ENCODE measurements at places on chromosomes 12 and 14.

DNA sequence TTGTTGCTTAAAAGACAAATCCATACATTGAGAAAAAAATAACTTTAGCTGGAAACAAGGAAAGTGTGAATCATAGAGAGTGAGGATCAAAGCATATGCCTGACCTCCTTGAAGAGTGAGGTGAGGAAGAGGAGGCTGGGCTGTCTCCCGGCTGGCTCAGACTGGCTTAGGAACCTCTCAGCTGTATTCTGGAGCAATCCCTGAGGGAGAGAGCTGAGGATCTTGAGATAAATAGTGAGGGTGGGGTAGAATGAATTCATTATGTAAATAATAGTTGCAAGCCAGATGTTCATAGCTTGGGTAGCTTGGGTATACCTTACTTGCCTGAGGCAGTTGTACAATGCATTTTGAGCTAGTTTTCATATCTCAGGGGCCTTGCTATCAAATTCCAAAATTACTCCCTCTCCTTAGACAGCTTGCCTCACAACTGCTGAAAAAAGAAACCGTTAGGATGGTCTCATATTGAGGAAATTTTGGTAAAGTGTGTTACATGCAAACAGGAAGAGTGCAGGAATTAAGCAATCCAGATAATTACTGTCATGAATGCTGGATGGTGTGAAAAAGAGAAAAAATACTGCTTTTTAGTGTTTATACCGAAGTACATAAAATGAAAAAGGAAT, 30.5 kb upstream of the SLC15A5 start:
- DNase-seq = no peak

GRCh38 chr12:54412786-54413185, 6.3 kb downstream of the ITGA5 start:
- no peak for DNase-seq

- DNase-seq = no peak
These were observed 30.1 kb downstream of the SLC15A4 start for GRCh38 chr12:128793701-128794100.

- DNase-seq = no peak
These were observed 966.9 kb upstream of the TMEM132C start for GRCh38 chr12:127300075-127300474.

- no peak for DNase-seq
These were observed 23.5 kb upstream of the SELPLG start for GRCh38 chr12:108657130-108657745.

DNA sequence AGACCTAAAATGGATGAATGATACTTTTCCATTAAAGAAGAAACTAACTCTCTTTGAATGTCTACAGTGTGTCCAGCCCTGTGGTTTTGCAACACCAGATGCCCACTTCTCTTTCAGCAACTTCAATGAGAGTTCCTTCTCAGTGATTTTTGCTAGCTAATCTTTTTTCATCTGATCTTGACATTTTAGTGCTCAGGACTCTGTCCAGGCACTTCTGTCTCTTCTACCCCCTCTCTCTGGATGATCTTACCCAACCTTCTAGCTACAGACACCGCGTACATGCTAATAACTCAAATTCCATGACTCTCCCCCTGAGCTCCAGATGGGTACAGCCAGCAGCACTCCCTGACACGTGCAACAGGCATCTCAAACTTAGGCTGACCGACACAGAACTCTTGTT, 161.1 kb upstream of the FOXN3 start:
- DNase-seq = no peak

DNA sequence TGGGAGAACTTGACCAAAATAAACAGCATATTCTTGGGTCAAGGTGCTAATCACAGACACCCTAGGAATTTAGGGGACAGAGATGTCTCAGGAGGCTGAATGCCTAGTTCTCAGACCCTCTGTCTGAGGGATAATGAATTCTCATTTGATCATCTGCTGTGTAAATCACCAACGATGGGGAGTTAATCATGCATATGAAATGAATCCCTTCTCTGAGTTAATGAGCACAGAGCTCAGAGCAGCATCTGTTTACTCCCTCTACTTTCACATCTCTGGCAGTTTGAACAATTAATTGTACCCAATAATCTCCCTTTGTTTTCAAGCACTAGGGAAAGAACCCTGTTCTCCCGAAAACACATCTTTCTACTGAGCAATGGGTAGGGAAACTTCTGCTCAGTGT, 129.4 kb upstream of the SRRM4 start:
- no peak for DNase-seq

DNA sequence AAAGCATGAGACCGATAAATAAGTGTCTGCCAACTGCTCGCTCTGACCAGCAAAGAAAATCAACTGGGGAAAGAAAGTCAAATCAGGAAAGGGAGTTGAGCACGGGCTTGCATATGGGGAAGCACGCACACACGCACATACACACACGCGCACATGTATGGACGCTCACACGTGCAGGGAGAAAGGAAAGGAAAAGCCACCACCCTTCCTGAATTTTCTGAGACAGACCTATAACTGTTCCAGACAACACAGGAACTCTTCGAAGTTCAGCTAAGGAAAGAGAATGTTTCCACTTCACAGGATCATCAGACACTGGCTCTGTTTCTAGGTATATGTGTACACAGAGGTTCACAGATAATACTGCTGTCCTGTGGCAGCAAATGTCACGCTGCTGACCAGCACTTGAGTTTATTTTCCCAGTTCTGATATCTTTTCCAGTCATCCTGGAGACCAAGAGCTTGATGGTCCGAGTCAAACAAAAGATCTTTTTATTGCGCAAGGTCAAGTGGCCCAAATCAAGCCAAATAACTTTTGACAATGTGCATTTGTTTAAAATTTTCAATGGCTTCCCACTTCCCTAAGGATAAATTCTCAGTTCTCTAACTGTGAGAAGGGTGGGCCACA, 82.1 kb upstream of the TMCC3 start:
- no peak for DNase-seq

- no peak for DNase-seq
These were observed 1.8 kb downstream of the IFT43 start for GRCh38 chr14:75987201-75987970.

DNA sequence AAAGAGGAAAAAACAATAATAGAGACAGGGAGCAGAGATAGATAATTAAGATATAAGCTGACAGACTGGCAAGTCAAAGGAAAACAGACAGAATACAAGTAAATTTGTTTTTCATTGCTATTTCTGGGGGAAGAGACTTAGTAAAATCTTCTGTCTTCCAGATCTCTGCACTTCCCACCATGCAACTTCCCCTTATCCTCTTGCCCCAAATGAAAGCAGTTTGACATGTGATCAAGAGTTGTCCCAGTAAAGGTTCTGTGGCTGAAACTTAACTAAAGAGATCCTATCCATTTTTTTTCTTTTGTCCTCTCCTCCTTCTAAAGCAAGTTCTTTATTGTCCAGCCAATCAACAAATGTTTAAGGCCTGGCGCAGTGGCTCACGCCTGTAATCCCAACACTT, 1.5 kb upstream of the MLF2 start:
- DNase-seq = no peak

DNA sequence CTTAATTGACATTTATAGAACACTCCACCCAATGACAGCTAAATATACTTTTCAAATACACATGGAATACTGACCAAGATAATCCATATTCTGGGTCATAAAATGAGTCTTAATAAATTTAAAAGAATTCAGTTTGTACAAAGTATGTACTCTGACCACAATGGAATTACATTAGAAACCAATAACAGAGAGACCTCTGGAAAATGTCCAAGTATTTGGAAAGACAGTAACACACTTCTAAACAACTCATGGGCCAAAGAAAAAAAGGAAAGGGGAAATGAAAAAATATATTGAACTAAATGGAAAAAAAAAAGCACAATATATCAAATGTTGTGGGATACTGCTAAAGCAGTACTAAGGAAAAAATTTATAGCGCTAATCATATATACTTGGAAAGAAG, 52.0 kb downstream of the CRACR2A start:
- DNase-seq = no peak

GRCh38 chr14:55336691-55337090, 65.5 kb downstream of the FBXO34 start:
- DNase-seq = no peak

DNA sequence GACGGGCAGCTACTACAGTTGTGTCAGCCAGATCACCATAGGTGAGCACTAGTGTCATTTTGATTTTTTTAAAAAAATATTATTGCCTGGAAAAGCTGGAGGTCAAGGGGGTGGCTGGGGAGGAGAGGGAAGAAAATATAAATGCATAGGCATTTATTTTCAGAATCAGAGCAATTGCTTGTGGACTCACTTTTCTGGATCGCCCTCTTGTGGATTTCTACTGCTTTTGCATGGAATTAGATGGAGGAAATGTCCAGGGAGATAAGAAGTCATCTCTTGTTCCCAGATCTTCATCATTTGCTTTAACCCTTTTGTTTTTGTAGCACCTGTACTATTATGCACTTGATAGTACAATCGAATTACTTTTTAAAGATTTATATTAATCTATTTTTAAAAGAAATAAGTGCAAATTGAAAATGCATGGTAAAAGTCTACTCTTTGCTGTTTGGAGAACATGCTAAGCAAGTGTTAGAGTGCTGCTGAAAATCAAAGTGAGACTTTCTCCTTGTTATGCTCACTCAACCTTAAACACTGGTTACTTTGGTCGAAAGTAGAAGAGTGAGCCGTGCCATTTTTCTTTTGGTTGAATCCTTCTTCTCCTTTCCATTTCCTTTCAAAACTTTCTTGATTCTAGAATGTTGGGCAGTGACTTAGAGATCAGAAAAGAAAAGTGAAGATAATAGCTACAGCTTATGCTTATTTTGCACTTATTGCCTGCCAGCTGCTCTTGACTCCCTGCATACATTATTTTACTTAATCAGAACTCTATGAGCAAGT, 60.6 kb upstream of the ANO4 start:
- no peak for DNase-seq

DNA sequence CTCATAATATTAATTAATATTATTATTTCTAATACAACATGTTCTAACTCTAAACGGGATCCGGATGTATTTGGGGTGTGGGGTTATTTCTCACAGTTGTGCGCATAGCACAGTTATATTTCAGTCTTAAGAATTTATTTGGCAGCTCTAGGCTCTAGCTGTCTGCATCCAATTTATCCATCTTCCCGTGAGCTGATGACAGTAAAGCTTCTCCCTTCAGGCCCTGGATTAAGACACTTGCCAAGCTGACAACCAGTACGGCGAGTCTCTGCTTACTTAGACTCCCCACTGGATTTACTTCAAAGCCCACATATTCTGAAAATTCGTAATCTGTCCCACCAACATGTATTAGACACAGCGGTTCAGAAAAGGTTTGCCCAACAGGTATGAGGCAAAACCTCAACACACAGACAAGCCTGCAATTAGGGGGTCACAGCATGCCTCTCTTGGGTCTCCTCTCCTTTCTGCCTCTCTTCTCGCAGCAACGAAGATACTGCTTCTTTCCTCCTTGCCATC, 232.9 kb upstream of the TMTC1 start:
- DNase-seq = no peak

- no peak for DNase-seq
These were observed 110.2 kb downstream of the FGD4 start for GRCh38 chr12:32509328-32510091.

- no peak for DNase-seq
These were observed 86.4 kb downstream of the SPPL3 start for GRCh38 chr12:120817559-120818330.

DNA sequence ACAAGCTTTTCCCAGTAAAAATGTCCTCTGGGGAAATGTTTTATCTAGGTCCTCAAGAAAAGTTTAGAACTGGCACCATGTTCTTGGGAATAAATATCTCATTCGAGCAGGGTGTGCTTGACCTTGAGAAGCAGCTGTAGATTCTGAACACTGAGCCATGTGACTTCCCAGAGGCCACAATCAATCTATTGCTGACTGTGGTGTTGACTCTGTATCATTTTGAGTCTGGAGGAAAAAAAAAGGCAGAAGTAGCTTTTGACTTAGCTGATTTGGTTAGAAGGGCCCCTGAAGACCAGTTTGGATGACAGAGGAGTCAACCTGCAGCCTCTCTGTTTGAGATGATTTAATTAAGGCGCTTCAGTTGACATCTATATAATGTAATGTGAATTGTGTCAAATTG, 592.4 kb upstream of the SEL1L start:
- DNase-seq = no peak

- no peak for DNase-seq
These were observed 186.1 kb downstream of the FOXG1 start for GRCh38 chr14:28952666-28953065.

DNA sequence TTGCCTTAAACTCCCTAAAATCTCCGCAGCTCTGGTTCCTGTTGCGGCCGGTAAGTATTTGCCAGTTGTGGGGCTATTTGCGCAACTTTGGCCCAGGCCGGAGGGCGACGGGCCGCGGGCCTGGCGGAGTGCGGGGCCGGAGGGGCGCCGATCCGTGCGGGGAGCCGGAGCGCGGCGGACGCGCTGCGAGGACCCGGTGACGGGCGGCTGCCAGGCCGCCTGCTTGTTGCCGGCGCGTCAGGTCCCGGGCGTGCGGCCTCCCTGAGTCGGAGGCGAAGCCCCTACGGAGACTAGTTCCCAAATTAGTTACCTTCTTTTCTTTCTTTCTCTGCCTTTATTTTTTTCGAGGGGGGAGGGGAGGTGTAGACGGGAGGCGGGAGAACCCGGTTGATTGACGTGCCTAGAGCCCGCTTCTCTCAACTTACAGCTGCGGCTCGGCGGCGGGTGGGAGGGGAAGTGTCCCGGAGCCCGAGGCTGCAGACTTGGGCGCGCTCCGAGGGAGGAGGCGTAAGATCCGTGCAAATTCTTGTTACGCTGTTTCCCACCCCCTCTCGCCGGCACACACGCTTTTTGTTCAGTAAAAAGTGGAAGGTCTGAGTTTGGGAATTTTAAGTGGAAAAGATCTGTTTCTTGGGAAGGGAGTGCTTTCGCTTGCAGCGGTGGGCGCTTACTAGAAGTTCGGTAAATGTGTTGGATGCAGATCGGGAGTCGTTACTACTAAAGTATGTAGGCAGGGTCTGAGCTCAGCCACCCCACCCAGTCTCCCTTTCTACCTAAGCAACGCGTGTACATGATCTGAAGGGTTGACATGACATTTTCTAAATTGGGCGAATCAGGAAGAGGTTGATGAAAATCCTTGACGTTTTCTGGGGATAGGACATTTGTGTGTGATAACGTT, 576 bp downstream of the ZBTB1 start:
- peak; percentile 54 for DNase-seq
